ENCODE measurements at places on chromosomes 1 and 21. TPM values are rescaled to one million over a fixed set of nuclear protein-coding genes. Genes with fewer than 3 reads are reported as not detected.

The NBPF4 gene
- not detected for polyA plus RNA-seq

The SPRR3 gene
- not detected for polyA plus RNA-seq

The SLC5A9 gene
- not detected for polyA plus RNA-seq

The SLC16A4 gene
- 0.80 TPM for polyA plus RNA-seq

The CASQ2 gene
- not detected for polyA plus RNA-seq

The PAQR6 gene
- polyA plus RNA-seq, result 2.1 TPM

The RAVER2 gene
- 1.4 TPM for polyA plus RNA-seq

The STIL gene
- 1.1 TPM for polyA plus RNA-seq

The MYCL gene
- polyA plus RNA-seq, result 2.9 TPM

The VASH2 gene
- polyA plus RNA-seq, result not detected

The DNAJC28 gene
- polyA plus RNA-seq, result not detected

The PLA2G2C gene
- polyA plus RNA-seq, result not detected

The RYR2 gene
- not detected for polyA plus RNA-seq

The CD52 gene
- 3,975 TPM for polyA plus RNA-seq

The LCE2B gene
- not detected for polyA plus RNA-seq

The IL19 gene
- not detected for polyA plus RNA-seq

The ADGRL4 gene
- not detected for polyA plus RNA-seq

The OR14K1 gene
- not detected for polyA plus RNA-seq

The LRRC41 gene
- polyA plus RNA-seq, result 71.6 TPM

The ZNF593OS gene
- not detected for polyA plus RNA-seq

The AADACL4 gene
- not detected for polyA plus RNA-seq

The MAEL gene
- polyA plus RNA-seq, result not detected

The CADM3 gene
- polyA plus RNA-seq, result not detected

The RLF gene
- polyA plus RNA-seq, result 5.0 TPM

The PGLYRP4 gene
- polyA plus RNA-seq, result not detected

Data from immature natural killer cell (primary cell).